ENCODE measurements at places on chromosomes 7 and 10.

DNA sequence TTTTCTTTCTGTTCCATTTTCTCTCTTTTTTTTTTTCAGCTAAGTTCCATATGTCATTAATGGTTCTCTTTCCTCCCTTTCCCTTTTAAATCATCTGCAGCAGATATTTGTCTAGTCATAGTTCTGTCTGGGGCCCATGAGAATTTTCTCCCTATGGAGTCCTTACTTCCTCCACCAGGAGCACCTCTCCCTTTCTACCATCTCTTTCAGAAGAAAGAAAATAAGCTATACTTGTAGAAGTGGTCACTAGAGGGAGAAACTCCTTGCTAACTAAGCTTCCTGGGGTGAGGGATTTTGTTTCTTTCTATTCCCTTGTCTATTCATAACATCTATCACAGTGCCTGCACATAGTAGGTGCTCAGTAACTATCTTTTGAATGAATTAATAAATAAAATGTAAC, 230.2 kb upstream of the HPS1 start:
- no peak for DNase-seq

DNA sequence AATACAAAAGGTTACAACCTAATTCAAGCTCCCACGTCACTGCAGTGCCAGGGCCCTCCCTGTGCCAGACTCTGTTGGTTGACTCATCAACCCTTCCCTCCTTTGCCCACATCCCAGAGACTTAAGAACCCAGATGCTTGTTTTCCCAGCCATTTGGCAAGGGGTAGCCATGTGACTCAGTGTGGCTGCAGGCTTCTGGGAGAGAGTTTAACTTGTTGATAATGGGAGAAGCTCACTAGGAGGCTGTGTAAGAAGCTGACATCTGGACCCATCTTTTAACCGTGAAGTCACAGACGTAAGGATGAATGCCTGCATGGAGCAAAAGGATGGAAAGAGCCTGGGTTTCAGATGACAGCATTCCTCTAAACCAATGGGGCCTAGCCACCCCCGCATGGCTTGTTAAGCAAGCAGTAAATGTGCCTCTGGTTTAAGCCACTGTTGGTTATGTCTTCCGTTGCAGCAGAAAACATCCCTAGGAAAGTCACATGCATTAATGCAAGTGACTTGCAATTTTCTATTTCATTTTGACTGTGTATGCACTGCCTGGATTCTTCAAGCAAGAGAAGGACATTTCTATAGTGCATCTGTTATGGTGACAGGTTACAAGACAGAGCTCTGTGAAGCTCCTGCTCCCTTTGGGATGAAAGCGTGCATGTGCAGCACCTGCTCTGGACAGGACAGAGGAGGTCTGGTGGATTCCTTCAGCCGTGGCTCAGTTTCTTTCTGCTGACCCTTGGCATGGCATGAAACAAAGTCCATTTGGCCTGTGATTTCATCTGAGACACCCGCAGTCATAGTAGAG, 57.5 kb upstream of the CREB5 start:
- no peak for DNase-seq

- DNase-seq, result no peak
These were observed 126.2 kb downstream of the CCNY start for GRCh38 chr10:35462491-35462934.

- DNase-seq, result no peak
These were observed 12.1 kb downstream of the TMEM236 start for GRCh38 chr10:17764142-17764541.

GRCh38 chr10:24873281-24873683, 79.1 kb downstream of the PRTFDC1 start:
- DNase-seq, result no peak

Measured in activated CD4-positive, alpha-beta T cell treated with anti-CD3 and anti-CD28 coated beads, Interleukin-2, amount 50 U/mL, for 48 hours (primary cell).